ENCODE measurements at places on chromosomes 12 and 14. TPM values are rescaled to one million over a fixed set of nuclear protein-coding genes. Genes with fewer than 3 reads are reported as not detected.

DNA sequence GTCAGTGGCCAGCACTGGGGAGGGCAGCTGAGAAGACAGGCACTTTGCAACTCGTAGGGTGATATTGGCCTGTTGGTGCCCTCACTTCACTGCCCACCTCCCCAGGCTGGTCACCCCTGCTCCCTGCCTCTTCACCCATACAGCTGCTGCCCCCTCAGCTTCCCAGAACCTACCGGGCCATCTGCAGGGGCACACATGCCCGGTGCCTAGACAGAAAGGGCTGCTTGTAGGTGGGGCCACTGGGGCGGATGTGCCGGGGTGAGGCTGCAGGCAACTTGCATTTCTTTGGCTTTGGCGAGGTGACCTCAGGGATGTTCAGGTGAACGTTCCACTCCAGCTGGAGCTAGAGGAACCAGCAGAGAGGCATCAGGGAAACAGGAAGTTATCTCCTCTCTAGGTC lies 17.2 kb downstream of the FAM186B start:
- DNase-seq = no peak

DNA sequence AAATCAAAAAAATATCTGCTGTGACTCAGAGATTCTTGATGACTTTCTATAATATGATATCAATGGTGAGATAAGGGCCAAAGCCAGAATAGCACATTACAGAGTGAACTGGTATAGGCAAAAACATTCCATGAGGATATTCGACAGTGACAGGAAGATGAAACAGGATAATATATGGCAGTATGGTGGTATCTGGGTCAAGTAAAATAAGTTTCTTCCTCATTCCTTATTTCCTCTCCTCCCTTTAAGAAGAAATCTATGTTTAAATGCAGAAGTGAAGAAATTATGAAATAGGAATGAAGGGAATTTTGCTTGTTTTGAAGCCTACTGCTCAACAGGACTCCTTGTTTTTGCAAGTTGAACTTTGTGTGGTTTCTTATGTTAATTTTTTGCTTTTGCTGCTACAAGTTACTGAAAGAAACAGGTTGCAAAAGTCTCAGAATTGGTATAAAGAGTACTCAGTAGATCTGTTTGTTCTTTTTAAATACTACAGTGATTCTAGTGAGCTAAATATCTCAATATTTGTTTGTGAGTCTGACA lies 7.0 kb downstream of the ACSS3 start:
- DNase-seq = no peak

DNA sequence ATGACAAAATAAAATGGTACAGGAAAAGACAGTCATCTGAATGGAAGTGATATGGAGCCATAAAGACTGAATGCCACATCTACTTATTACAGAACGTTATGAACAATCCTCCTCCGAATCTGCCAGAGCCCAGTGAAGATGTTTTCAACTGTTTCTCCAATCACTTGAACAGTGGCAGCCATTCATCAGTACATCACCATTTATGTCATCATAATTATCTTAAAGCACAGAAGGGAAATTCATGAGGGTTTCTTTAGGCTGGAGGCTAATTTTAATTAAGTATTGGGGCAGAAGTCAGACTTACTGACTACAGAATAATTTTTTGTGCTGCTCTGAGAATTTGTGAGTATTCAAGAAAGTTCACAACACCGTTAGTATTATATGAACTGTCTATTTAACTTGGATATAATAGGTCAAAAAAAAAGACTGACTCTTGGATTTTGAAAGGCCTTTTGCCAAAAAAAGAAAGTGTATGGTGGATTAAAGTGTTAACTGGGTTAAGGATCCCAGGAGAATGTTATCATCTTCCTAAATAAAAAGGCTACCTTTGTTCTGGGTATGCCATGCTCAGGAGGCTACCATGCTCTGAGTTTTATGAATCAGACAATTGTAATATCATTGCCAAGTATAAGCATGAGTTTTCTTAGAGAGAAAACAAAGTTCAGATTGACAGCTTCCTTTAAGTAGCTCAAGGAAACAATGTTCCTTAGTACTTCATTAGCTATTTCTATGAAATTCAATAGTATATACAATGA lies 40.1 kb downstream of the PDZRN4 start:
- no peak for DNase-seq

- DNase-seq = peak; percentile 93
Observed at GRCh38 chr12:54560374-54560858, 11.0 kb downstream of the PDE1B start.

GRCh38 chr12:27785882-27786570 lies 6.0 kb upstream of the MANSC4 start:
- DNase-seq = no peak

- no peak for DNase-seq
Observed at GRCh38 chr14:51701951-51702350, 50.2 kb downstream of the FRMD6 start.

DNA sequence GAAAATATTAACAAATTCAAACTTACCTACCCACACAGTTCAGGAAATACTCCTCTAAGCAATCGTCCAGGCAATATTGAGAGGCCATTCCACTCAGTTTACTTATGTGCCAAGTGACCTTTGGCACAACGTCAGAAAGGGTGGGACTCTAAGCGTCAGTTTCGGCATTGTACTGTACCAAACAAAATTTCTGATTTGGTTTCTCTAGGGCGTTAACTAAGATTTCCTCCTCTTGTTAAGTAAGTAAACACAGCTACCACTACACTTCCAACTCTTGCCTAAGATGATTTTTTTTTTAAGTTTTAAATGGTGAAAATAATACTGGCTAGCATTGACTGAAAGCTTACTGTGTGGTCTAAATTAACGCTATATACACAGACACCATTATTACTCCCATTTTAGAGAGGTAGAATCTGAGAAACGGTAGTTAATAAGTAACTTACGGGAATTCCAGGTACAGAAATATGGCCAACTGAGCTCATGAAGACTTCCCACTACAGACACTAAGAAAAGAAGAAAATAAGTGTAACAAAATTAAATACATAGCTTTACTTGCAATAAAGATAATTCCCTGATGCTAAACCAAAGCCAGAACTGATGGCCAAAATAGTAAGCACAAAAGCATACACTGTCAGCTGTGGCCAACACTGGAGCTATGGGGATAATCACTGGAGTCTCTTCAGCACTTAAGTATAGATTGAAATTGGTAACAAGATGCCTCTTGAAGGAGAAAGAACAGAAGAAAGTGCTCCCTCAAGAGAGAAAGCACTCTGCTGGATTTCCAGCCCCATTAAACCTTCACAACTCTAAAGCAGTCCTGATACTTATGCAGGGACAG lies 76.1 kb downstream of the EPS8 start:
- DNase-seq = peak; percentile 60

- peak; percentile 14 for DNase-seq
Observed at GRCh38 chr12:88299567-88300101, 157.5 kb downstream of the TMTC3 start.

GRCh38 chr14:72033365-72033764 lies 101.1 kb downstream of the RGS6 start:
- DNase-seq = no peak

GRCh38 chr12:21323736-21324135 lies 11.0 kb downstream of the SLCO1A2 start:
- no peak for DNase-seq

GRCh38 chr12:70002097-70002911 lies 177.3 kb downstream of the MYRFL start:
- no peak for DNase-seq

GRCh38 chr12:108333898-108334699 lies 5.0 kb downstream of the CMKLR1 start:
- DNase-seq = no peak

- no peak for DNase-seq
Observed at GRCh38 chr12:69055706-69056105, 122.7 kb upstream of the CPM start.

DNA sequence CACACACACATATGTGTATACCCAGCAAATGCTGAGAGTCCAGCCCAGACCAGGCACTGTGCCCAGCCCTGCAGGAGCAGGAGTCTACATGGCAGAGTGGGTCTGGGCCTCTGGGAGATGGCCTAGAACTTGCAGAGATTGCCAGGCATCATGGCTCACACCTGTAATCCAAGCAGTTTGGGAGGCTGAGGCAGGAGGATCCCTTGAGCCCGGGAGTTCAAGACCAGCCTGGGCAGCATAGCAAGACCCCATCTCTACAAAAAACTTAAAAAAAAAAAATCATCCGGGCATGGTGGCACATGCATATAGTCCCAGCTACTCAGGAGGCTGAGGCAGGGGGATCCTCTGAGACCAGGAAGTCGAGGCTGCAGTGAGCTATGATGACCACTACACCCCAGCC lies 20.8 kb upstream of the MLXIP start:
- no peak for DNase-seq

DNA sequence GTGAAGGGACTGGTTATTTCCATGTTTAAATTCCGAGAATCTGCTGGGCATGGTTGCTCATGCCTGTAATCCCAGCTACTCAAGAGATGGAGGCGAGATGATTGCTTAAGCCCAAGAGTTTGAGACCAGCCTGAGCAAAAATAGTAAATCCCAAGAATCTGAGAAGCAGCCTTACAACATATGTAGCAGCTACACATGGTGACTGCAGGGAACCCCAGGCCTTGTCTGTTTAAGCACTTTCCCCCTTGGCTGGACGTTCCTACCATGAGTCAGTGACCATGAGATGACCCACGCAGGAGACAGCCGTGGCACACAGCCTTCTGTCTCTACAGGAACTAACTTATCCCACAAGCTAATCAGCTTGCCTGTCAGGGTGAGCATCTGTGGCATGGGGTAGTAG lies 5.5 kb upstream of the SLC24A4 start:
- no peak for DNase-seq

- DNase-seq = no peak
Observed at GRCh38 chr14:64812412-64812811, 67.3 kb downstream of the SPTB start.

- DNase-seq = no peak
Observed at GRCh38 chr12:95820096-95820703, 29.6 kb upstream of the NTN4 start.

DNA sequence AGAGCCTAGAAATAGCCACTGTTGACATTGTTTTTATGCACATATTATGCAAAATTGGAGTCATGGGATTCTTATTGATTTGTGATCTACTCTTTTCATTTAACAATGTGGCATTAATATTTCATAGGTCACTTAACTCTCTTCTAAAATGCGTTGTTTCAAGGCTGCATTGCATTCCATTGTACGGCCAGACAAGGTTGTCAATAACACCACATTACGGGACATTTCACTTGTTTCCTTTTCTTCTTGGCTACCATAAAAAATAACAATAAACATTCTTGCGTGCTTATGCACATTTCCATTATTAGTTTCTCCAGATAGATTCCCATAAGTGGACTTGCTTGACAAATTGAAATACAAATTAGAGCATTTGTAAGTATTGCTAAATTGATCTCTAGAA lies 120.8 kb upstream of the TMCC3 start:
- DNase-seq = no peak

DNA sequence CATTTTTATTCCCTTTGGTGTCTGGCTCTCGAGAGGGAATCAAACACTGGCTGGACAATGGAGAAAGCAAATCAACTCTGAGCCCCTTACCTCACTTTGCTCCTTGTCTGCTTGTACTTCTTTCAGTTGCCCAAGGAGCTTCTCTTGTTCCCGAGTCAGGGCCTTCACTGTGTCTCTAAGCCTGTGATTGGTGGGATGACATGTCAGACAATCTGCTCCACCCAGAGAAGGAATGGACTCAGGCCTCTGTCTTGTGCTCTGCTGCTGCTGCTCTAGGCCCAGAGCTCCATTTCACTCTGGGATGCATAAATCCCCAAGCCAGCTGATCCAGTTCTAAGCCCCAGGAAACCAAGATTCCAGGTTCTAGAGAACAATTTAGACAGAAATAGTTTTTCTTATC lies 7.6 kb downstream of the CALCOCO1 start:
- DNase-seq = no peak

- DNase-seq = no peak
Observed at GRCh38 chr14:50874757-50875156, 2.9 kb downstream of the ABHD12B start.

DNA sequence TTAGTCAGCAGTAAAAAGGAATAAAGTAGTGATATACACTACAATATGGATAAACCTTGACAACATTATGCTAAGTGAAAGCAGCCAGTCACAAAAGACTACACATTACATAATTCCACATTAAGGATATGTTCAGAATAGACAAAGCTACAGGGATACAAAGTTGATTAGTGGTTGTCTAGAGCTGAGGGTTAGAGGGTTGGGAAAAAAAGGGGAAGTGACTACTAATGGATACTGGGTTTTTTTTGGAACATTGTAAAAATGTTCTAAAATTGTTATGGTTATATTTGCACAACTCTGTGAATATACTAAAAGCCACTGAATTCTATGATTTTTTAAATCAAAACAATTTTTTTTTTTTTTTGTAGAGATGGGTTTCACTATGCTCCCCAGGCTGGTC lies 4.8 kb upstream of the NGDN start:
- no peak for DNase-seq

DNA sequence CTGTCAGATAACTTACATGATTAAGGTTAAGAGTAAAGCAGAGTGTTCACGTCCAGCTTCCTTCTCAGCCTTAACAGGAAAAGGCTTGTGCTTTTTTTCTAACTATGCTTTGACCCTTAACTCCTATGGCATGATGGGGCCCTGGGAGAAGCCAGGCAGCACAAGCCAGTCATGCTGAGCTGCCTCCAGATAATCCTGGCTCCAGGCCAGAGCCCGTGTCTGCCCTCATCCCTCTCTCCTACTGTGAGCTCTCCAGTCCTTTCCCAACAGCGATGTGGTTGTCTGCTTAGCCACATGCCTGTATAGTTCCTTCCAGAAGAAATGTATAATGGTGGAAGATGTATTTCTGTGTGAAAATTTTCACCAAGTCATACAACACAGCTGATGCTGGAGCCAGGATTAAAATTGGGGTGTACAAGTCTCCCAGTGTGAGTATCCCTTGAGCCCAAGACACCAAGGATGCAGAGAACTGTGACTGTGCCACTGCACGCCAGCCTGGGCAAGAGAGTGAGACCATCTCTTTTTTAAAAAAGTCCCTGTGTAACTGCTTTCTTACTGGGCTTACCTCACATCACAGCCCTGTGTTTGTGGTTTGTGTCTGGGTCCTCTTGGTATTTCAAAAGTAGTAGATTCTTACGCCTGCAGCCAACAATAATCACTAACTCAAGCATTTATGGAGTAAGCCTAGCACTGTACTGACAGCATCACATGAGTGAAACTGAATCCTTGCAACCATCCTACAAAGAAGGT lies 7.9 kb upstream of the ITFG2 start:
- peak; percentile 69 for DNase-seq

- no peak for DNase-seq
Observed at GRCh38 chr12:90023207-90023900, 314.7 kb upstream of the ATP2B1 start.

GRCh38 chr14:75793806-75794205 lies 132.8 kb downstream of the TTLL5 start:
- DNase-seq = no peak

GRCh38 chr12:123253641-123254459 lies 17.8 kb downstream of the CDK2AP1 start:
- DNase-seq = peak; percentile 58

HOXC9 gene
- not detected for total RNA-seq

SOCS2 gene
- 18.4 TPM for total RNA-seq

PNN gene
- total RNA-seq = 27.1 TPM

NGB gene
- total RNA-seq = not detected

ZBTB39 gene
- 3.8 TPM for total RNA-seq

EML5 gene
- total RNA-seq = 0.56 TPM

RBP5 gene
- total RNA-seq = 0.97 TPM

PLBD1 gene
- 22.0 TPM for total RNA-seq

SYCP3 gene
- total RNA-seq = not detected

TOMM20L gene
- total RNA-seq = not detected

M6PR gene
- 104 TPM for total RNA-seq

SIX6 gene
- total RNA-seq = not detected

WNT5B gene
- 5.0 TPM for total RNA-seq

PTCSC3 gene
- not detected for total RNA-seq

LRRIQ1 gene
- total RNA-seq = 0.29 TPM

GPR84 gene
- 0.29 TPM for total RNA-seq

AKAP3 gene
- 5.9 TPM for total RNA-seq

Measured in left cardiac atrium (tissue), 4 donors.